Fibroblast of mammary gland (primary cell): ENCODE measurements at places on chromosomes 5 and 9.

- DNase-seq, result no peak
Measured at GRCh38 chr5:38104497-38105230, 153.7 kb upstream of the EGFLAM start.

- peak; percentile 80 for DNase-seq
Measured at GRCh38 chr9:129595311-129595741, 25.6 kb downstream of the C9orf50 start.

- peak; percentile 67 for DNase-seq
Measured at GRCh38 chr9:69421908-69422801, 97.1 kb downstream of the ENTREP1 start.

- no peak for DNase-seq
Measured at GRCh38 chr9:136516191-136516654, 29.6 kb downstream of the NOTCH1 start.

DNA sequence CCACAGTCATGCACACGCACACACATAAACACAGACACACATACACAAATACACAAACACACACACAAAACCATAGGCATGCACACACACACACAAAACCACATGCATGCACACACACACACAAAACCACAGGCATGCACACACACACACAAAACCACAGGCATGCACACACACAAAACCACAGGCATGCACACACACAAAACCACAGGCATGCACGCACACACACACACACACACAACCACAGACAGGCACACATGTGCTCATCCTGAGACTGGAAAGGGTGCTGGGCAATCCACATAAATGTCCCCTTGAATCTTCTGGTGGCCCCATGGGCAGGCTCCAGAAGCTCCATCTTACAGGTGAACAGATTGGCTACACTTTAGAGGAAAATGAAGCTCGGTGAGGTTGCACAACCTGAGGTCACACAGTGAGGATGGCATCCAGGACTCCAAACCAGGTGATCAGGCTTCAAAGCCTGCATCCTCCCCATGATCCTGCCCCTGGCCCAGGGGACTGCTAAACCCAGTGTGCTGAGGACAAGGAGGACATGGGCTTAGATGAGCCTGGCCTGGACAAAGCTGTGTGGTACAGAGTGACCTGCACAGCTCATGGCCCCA, 144.8 kb downstream of the GADD45G start:
- DNase-seq, result no peak

DNA sequence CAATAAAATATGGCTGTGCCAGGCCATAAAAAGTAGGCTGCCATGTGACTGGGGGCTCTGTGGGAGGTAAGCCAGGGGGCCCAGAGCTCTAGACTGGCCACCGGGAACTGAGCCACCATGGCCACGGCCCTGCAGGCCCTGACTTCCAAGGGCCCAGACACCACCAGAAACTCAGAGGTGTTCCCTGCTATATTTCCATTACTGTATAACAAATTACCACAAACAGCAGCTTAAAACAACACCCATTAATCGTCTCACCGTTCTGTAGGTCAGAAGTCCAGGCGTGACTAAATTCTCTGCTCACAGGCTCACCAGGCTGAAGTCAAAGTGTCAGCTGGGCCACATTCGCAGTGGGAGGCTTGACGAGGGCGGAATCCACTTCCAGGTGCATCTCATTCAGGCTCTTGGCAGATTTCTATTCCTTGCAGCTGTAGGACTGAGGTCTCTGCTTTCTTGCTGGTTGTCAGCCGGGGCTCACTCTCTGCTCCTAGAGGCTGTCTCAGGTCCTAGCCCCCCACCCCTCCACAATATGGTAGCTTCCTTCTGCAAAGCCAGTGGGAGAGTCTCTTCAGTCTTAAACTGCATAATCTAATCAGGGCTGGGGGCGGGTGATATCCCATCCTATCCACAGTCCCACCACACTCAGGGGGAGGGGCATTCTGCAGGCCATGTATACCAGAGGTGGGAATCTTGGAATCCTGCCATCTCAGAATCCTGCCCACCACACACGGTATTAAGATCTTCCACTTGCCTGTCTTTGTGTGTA, 125.4 kb downstream of the C5orf15 start:
- no peak for DNase-seq
